ENCODE measurements at places on chromosomes 7 and 10.
A peak's percentile ranks its signal among the peaks of the same experiment; 100 is the strongest.

DNA sequence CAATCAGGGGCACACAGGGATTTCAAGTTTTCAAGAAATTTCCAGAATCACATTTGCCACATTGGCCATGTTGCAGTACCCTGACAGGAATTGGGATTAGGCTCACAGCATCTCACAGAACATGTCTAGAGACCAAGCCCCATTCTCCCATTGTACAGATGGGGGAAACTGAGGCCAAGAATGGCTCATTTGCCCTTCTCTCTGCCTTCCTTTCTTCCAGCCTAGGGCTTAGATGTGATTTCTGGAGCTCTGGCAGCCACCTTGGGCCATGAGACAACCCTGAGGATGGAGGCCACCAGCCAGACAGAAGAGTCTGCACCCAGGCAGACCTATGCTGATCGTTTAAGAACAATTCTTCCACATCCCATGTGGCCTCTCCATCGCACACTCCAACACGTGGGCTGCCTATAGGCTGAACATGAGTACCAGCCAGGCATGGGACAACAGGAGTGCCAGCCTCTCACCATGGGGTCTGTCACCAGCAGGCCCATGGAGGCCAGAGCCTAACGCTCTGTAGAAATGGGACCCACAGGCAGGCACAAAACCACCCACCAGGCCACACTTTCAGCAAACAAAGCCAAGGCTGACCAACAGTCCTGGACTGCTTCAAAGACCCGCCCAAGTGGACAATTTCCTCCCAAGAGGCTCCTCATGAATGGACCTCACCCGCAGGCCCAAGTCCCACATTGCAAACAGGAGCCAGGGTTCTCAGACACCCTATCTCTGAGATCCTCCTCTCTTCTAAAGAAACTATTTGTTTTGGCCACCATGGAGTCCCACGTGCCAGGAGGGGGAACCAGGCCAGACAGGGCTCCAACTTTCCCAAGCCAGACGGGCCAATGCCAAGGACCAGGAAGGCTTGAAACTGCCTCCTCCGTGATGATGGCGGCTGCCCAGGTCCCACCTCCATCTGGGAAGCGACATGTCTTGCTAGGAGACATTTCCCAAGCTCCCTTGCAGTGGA is 20.7 kb downstream of the PDGFA start:
- no peak for DNase-seq

- no peak for DNase-seq
These were observed 596.6 kb downstream of the CNTNAP2 start for GRCh38 chr7:146713205-146713604.

GRCh38 chr7:70647801-70648498 is 484.0 kb upstream of the GALNT17 start:
- peak; percentile 76 for DNase-seq

DNA sequence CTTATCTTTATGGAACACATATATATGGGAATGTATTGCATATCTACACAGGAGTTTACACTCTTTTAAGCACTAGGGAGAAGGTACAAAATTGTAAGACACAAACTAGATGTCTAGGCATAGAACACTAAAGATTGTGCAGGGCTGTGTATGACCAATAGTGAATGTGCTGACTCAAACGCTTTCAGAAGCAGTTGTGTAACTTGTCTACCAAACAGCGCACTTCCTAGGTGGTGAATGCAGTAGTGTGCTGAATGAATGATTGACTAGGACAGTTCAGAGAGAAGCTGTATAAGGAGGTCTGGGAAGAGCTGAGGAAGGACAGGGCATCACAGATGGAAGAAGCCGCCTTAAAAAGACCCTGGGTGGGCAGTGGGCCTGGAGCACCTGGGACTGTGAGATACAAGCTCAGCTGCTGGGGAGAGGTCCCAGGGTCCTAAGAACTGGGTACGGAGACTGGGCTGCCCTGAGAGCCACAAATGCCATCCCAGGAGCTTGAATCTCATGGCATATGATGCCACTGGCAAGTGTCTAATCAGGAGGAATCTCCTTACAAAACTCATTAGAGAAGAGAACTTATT is 14.2 kb downstream of the CLRN3 start:
- no peak for DNase-seq

DNA sequence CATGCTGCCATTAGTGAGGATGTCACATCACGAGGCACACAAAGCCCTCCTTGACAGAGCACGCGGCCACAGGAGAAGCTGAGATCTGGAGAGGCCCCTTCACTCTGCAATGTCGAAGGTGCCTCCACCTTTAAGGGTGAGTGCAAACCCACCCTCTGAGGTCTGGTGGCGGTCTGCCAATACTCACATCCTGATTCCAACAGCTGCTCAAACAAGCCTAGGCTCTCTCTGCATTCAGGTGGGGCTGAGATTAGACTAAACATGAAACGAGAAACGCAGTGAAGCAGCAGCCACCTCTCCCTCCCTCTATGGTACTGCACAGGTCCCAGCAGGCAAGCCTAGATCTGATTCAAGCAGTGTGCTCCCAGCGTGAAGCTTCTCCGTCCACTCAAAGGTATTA is 151.8 kb downstream of the TCERG1L start:
- no peak for DNase-seq

GRCh38 chr10:87740254-87740655 is 77.8 kb downstream of the ATAD1 start:
- DNase-seq, result peak; percentile 82

DNA sequence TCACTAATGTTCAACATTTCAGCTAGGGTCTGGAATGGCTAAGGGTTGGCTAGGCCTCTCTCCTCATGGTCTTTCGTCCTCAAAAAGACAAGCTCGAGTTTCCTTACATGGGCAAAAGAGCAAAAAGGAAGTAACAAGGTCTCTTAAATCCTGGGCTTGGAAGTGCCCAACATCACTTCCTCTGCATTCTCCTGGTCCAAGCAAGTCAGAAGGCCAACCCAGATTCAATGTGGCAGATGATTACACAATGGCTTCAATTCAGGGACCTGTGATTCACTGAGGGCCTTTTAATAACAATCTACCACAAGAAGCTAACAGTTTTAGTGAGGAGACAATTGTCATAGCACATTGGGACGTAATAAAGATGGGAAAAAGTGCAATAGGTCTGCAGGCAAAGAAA is 4.4 kb upstream of the NUP205 start:
- DNase-seq, result no peak

- no peak for DNase-seq
These were observed 281.7 kb downstream of the MTERF1 start for GRCh38 chr7:91598791-91599190.

DNA sequence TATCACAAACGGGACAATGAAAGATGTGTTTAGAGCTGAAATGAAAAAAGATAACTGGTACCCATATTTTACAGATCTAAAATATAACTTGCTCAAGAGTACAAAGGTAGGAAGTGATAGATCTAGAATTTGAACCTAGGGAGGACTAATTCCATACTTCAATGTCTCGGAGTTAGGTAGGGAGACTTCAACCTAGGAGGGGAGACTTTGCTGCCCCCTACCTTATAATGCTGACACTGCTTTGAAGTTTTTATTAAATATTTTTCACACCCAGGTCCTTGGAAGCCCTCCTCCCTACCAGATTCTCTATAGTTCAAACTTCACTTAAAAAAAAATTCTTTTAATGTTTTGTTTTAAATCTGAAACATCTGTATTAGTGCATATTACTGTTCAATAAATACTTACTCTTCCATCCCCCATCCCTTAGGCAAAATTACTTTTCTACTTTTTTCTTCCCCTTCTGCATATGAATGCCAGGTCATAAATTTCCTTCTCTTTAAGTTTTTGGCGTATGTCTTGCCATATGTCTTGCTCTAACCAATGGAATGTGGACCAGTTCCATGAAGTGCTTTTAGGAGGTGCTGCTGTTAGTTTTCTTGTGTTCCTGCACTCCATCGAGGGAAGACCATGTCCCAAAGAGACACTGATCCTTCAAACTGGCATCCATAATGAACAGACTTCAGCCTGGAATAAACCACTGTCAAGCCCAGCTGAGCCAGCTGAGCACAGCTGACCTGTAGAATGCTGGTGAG is 57.8 kb downstream of the MICU1 start:
- DNase-seq, result peak; percentile 10

- DNase-seq, result peak; percentile 11
These were observed 1.3 kb downstream of the HELLS start for GRCh38 chr10:94546901-94547185.

DNA sequence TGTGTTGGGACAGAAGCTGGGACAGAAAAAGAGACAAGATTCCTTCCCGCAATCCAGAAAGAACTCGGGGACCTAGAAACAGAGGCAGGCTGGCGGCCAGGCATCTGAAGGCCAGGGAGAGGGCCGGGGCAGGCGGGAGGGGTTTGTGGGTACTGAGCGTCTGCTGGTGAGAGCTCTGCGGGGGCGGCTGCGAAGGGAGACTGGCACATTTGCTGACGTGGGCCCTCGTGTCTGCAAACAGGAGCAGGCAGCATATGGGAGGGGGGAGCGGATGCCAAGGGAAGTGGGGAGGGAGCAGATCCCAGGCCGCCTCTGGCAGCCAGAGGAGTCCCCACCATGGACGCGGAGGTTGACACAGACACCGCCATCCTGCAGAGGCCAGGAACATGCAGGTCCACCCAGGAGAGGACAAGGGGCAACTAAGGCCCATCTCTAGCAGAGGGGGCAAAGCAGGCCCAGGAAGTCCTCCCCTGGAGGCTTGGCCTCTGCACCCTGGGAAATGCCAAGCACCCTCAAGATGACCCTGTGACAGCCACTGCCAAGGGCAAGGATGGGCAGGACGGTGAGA is 32.2 kb downstream of the KCNH2 start:
- no peak for DNase-seq

DNA sequence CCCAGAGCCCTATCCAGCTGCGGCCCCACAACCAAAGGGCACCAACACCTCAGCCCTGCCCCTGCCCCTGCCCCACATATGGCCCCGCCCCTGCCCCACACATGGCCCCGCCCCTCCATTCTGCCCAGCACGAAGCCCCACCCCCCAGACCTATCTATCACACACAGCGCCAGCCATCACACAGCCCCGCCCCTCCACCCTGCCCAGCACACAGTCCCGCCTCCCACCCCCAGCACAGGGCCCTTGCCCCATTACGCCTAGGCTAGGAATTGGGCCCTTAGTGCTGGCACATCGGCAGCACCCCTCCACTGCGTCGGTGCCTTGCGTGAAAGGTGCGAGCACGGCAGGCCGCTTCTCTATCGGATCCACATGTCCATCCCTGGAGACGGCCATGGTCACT is 126.8 kb downstream of the MAD1L1 start:
- DNase-seq, result no peak

GRCh38 chr7:55309040-55309991 is 55.8 kb upstream of the LANCL2 start:
- no peak for DNase-seq

DNA sequence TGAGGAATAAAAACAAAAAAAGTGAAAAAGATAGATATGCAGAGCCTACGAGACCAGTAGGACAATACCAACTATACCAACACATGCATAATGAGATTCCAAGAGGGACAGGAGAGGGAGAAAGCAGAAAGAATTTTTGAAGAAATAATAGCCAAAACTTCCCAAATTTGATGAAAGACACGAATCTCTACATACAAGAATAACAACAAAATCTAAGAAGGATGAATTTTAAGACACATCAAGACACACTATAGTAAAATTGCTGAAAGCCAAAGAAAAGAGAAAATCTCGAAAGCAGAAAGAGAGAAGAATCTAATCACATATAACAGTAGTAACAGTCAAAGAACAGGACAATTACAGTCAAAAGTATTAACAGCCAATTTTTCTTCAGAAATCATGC is 7.5 kb upstream of the MAT1A start:
- no peak for DNase-seq

- DNase-seq, result no peak
These were observed 289.5 kb upstream of the PFKP start for GRCh38 chr10:2777666-2778355.

DNA sequence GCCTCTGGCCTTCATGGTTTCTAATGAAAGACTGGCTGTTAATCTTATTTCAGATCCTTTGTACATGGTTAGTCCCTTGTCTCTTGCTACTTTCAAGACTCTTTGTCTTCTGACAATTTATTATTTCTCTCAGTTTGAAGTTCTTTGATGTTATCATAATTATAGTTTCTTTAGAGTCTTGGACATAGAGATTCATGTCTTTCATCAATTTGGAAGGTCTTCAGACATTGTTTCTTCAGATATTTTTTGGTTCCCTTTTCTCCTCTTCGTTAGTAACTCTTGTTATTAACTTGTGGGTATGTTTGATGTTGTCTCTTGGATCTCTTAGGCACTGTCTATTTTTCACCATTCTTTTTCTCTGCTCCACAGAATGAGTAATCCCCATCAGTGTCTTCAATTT is 8.7 kb downstream of the ZNF37A start:
- DNase-seq, result no peak

GRCh38 chr10:46326971-46327370 is 40.2 kb downstream of the ANTXRL start:
- DNase-seq, result no peak

Data from fibroblast of skin of right quadriceps (primary cell).